Osteocyte (in vitro differentiated cells): ENCODE measurements at places on chromosomes 4 and X.
A peak's percentile ranks its signal among the peaks of the same experiment; 100 is the strongest.

DNA sequence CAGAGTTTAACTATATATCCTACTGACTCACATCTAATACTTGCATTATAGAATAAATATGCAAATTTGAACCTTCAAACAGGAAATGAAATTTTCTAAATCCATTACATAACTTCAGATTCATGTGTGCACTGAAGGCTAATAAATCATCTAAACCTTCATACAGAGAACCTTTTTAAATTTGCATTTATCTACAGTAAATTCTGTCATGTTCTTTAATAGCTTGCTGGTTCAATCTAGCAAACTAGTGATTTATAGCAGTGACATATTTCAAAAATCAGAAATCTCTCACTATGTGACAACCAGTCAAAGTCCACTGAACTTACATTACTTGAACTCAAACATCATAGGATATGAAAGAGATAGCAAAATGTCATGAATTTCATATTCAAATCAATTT, 65.1 kb downstream of the LRBA start:
- no peak for DNase-seq

GRCh38 chr4:141356321-141356962, 135.7 kb downstream of the ZNF330 start:
- DNase-seq, result no peak

DNA sequence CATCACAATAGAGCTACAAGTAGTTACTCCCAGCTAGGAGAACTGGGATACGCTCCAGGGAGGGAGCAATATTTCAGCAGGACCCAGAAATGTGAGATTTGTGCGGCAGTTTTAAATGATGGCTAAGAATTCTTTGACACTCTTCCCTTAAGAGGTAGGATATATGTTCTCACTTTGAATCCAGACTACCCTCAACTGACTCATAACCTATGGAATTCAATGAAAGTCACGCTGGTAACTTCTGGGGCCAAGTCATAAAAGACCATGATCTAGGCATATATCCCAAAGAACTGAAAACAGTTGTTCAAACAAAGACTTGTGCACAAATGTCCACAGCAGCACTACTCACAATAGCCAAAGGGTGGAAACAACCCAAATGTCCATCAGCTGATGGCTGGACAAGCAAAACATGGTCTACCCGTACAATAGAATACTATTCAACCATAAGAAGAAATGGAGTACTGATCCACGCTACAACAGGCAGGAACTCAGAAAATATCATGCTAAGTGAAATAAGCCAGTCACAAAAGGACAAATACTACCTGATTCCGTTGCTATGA, 10.5 kb downstream of the CD99L2 start:
- DNase-seq, result no peak

GRCh38 chr4:82918091-82918490, 17.6 kb downstream of the THAP9 start:
- DNase-seq, result no peak

GRCh38 chr4:76055016-76055415, 19.1 kb upstream of the CXCL11 start:
- DNase-seq, result no peak

GRCh38 chr4:84276752-84277151, 222.3 kb downstream of the NKX6-1 start:
- DNase-seq, result no peak

DNA sequence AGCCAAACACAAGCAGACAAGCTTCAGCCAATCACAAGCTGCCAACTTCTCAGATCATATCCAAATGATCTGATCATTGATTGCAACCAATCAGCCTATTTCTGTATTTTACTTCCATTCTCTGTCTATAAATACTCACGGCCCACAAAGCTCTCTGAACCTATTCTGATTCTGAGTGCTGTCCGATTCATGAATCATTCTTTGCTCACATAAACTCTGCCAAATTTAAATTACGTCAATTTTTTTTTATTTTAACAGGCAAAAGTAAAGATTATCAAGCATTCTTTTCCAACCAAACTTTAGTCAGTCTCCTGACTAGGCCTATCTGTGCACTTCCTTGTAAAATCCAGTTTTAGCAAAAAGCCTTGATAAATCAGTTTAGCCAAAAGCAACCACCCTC, 1.8 kb upstream of the TCEANC start:
- DNase-seq, result no peak

DNA sequence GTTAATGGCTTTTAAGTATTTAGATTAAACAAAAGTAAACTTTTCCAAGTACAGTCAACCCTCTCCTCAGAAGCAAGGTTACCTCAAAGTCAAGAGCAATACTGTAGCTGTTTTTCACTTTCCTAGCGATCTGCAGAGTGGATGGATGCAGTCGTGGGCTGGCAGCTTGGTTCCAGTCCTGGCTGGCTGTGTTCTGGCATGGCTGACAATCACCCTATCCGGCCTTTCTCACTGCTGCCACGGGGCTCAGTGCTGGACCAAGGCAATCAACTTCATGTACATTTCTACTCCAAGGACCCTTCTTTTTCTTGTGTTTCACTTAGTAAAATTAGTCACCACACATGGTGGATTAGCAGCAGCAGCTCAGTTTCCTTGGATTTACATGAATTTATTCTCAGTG, 208.3 kb downstream of the GABRB1 start:
- DNase-seq, result no peak

DNA sequence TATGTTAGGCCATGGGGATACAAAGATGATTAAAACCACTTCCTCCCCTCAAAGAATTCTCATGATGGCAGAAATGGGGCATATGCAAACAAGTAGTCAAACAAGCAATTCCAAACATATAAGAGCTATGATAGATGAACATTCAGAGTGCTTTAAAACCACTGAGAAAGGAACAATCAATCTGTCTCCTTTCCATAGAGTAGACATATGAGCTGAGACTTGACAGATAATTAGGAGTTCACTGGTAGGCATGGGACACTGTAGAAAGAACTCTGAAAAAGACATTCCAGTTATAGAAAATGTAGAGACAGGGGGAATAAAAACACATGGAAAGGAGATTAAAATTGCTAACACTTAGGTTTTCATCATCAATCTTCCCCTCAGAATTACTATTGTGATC, 372.8 kb downstream of the KLHL4 start:
- DNase-seq, result no peak

GRCh38 chrX:30212172-30212571, 3.2 kb upstream of the MAGEB2 start:
- DNase-seq, result no peak

- DNase-seq, result no peak
These were observed 694.3 kb downstream of the GRXCR1 start for GRCh38 chr4:43586813-43587212.

- no peak for DNase-seq
These were observed 3.1 kb upstream of the PCDH10 start for GRCh38 chr4:133145758-133146573.

DNA sequence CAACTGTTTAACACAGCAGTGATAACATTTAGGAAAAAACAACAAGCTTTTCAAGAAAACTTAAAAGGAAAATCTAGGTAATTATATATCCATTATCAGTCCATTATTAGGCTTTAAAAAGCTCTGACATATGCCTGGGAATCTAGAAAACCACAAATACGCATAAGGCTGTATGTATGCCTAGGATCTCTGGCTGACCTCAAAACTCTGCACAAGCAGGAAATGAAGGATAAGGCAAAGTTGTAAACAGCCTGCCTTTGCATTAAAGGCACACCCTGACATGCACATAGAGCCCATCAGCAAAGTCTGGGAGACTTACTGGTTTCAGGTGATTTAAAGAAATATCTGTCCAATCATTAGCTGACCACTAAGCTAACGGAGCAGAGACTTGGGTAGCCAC, 14.0 kb downstream of the TIMP1 start:
- DNase-seq, result peak; percentile 2

DNA sequence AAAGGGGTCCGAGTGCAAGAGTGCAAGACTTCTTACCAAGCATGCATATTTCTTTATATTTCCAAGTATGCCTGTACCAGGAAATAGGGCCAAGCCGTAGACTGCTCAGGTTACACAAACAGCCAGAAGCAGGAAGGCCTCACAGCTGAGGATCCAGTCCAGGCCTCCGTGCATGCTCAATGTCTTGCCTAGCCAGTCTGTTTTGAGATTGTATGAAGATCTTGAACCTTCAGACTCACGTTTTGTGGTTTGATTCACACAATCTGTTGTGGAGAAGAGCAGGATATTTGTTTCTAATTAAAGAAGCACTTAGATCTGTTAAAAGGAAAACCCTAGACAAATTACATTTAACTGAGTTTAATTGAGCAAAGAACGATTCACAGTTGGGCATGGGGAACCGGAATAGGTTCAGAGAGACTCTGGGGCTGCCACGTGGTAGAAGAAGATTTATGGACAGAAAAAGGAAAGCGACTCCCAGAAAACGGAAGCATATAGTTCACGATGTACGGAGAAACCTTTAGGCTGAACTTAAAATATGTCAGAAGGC, 1.2 kb downstream of the MGST2 start:
- no peak for DNase-seq

DNA sequence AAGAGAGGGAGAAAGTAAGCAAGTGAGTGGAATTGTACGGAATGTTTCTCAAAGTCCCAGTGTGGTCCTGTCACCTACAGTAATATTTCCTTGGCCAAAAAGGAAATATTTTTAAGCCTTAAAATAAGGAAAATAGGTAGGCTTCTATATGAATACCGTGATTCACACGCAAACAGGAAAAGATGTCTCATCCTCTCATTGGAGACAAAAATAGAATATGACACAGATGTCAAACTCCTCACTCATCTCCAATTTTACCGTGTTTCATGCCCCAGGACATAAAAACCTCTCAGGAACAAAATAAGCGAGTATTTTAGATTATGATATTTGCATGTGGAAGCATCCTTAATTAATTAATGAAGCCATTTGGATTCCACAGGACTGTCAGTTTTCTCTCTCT, 1269.5 kb downstream of the RAPGEF2 start:
- no peak for DNase-seq

DNA sequence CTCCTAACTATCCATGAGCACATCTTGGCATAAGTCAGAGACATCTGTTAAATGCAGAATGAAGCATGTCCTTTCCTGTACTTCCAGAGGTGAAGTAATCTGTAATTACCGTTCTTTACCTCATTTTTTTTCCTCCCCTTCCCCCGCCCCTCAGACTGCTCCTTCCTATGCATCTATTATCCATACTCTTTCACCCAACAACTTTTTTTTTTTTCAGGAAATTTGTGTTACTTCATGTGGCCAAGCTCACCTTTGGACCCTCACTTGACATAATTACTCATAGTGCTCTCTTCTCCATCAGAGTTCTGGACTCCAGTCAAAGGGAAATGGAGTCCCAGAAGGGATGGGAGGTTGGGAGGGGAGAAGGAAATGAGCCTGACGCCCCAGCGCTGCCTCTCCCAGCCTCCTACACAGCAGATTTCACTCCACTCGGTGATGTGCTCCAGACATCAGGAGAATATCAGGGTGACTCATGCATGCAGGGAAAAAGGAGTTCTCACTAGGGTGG, 568.8 kb downstream of the STIM2 start:
- no peak for DNase-seq

DNA sequence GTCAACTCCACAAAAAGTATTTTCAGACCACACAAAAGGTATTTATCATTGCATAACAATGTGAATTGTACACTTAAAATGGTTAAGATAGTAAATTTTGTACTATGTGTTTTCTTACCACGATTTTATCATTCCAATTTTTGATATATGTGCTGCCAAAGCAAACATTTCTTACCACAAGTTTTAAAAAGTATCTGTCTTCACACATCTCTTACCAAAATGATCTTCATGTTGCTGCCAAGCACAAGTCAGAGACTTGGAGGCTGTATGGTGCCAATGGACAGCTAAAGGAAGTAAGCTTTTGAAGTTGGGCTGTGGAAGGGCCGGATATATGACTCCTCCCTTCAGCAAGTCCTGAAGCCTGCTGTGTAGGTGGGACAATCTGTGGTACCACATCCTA, 67.9 kb downstream of the TMLHE start:
- no peak for DNase-seq

- DNase-seq, result no peak
These were observed 11.9 kb downstream of the TMPRSS11D start for GRCh38 chr4:67871867-67872266.

GRCh38 chrX:108699368-108699767, 37.0 kb downstream of the IRS4 start:
- no peak for DNase-seq

GRCh38 chr4:10783351-10783750, 98.8 kb upstream of the CLNK start:
- no peak for DNase-seq

GRCh38 chr4:184475096-184475461, 729 bp upstream of the IRF2 start:
- DNase-seq, result no peak

DNA sequence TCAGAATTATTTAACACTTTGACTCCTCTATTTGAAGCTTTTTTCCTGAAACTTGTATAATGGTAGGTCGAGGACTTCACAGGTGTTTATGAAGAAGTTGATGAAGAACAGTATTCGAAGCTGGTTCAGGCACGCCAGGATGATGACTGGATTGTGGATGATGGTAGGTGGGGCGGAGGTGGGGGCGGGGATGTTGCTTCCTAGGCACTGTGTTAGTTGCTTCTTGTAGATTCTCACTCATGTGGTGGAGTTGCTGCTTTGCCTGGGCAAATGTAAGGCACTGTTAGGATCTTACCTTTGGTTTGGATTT, 9.4 kb downstream of the POLA1 start:
- no peak for DNase-seq

- no peak for DNase-seq
These were observed 1080.9 kb upstream of the IGFBP7 start for GRCh38 chr4:58191109-58191508.

- no peak for DNase-seq
These were observed 14.7 kb downstream of the PDGFC start for GRCh38 chr4:156956826-156957368.

DNA sequence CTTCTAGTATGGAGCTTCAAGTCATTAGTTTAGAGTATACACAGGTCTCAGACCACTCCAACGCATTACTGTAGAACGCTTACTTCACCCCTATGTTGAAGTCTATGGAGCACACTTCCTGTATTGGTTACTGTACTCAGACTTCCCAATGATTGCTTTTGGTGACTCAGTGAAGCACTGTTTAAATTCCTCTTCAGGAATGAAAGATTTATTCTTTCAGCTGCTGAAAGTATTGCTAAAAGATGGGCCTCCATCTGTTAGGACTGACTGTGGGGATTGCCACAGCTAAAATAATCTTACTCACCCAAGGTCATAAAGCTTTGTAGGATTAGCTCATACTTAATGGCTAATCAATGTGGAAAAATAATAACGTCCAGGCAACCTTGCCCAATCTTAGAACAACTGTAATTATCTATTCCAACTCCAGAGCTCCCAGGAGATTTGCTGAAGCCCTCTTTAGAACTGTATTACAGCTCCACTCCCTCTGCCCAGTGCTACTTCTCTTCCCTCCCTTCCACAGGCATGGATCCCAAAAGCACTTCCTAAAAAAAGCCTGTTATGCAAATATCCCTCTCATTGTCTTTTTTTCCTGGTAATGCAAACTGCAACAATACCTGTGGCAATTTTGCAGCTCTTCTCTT, 281.9 kb upstream of the HS3ST1 start:
- no peak for DNase-seq

DNA sequence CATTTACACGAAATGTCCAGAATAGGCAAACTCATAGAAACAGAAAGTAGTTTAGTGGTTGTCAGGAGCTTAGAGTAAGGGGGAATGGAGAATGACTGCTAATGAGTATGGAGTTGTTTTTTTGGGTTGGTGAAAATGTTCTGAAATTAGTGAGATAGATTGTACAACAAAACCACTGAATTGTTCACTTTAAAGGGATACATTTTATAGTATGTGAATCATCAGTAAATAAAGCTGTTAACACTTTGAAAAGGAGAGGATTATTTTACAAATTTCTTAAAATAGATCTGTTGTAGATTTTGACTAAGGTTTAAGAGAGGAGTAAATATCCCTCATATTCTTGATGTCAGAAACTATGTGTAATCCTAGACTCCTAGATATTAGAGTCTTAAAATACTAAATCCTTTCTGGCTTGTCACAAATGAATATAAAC, 82.7 kb downstream of the RAPGEF2 start:
- DNase-seq, result no peak
